ENCODE measurements at places on chromosomes 12 and 14. TPM values are rescaled to one million over a fixed set of nuclear protein-coding genes. Genes with fewer than 3 reads are reported as not detected.

The DAO gene
- total RNA-seq, result not detected

The CLEC9A gene
- not detected for total RNA-seq

The LMNTD1 gene
- not detected for total RNA-seq

The IRAK3 gene
- 0.05 TPM for total RNA-seq

The TOMM20L gene
- total RNA-seq, result not detected

The SAMD15 gene
- 2.3 TPM for total RNA-seq

The AJUBA gene
- total RNA-seq, result 40.3 TPM

The LRIG3 gene
- total RNA-seq, result 7.2 TPM

The TDRD9 gene
- total RNA-seq, result not detected

The FGD4 gene
- total RNA-seq, result 1.5 TPM

The TRMT61A gene
- 22.4 TPM for total RNA-seq

The FAM90A1 gene
- total RNA-seq, result 0.14 TPM

The JKAMP gene
- 92.3 TPM for total RNA-seq

The GSG1 gene
- 0.23 TPM for total RNA-seq

The KCNMB4 gene
- total RNA-seq, result 0.15 TPM

The CFAP54 gene
- 1.5 TPM for total RNA-seq

The STYX gene
- 6.3 TPM for total RNA-seq

The PPM1A gene
- 45.2 TPM for total RNA-seq

The STXBP6 gene
- 1.9 TPM for total RNA-seq

The TAS2R30 gene
- not detected for total RNA-seq

The UBC gene
- 1,210 TPM for total RNA-seq

The ENTPD5 gene
- 7.1 TPM for total RNA-seq

The PLEKHG7 gene
- total RNA-seq, result not detected

The VWF gene
- total RNA-seq, result 0.14 TPM

The KRT73 gene
- total RNA-seq, result not detected

The KCNH3 gene
- total RNA-seq, result 3.0 TPM

The GLIPR1 gene
- total RNA-seq, result 37.0 TPM

The LRTM2 gene
- total RNA-seq, result not detected

The CYP46A1 gene
- 0.12 TPM for total RNA-seq

The ZDHHC22 gene
- 0.30 TPM for total RNA-seq

The FAM181A gene
- not detected for total RNA-seq

The NUDT4 gene
- total RNA-seq, result 35.9 TPM

The ANKRD33 gene
- not detected for total RNA-seq

The YY1 gene
- 80.3 TPM for total RNA-seq

The SLC35F4 gene
- total RNA-seq, result not detected

The C1QL4 gene
- total RNA-seq, result 6.0 TPM

The PLEKHD1 gene
- 0.02 TPM for total RNA-seq

The AHNAK2 gene
- 221 TPM for total RNA-seq

The PSMC6 gene
- total RNA-seq, result 93.0 TPM

The KRT72 gene
- total RNA-seq, result not detected

The GLT8D2 gene
- total RNA-seq, result not detected

The ORAI1 gene
- 42.9 TPM for total RNA-seq

The GLIPR1L1 gene
- not detected for total RNA-seq

The JPH4 gene
- total RNA-seq, result not detected

The OR6C65 gene
- total RNA-seq, result not detected

The TCL1A gene
- not detected for total RNA-seq

The GZMH gene
- total RNA-seq, result not detected

The PPM1H gene
- 8.2 TPM for total RNA-seq

The PROX2 gene
- not detected for total RNA-seq

The TTC6 gene
- 0.36 TPM for total RNA-seq

All from A549 treated with DMSO at 1 μM for 4 hours (cell line).